ENCODE measurements at places on chromosomes 5 and 9.

GRCh38 chr9:21681641-21682040 is 120.8 kb upstream of the MTAP start:
- DNase-seq: no peak

GRCh38 chr5:1672396-1672795 is 127.2 kb downstream of the MRPL36 start:
- no peak for DNase-seq

- no peak for DNase-seq
Measured at GRCh38 chr5:150303070-150303615, 438 bp upstream of the ARSI start.

DNA sequence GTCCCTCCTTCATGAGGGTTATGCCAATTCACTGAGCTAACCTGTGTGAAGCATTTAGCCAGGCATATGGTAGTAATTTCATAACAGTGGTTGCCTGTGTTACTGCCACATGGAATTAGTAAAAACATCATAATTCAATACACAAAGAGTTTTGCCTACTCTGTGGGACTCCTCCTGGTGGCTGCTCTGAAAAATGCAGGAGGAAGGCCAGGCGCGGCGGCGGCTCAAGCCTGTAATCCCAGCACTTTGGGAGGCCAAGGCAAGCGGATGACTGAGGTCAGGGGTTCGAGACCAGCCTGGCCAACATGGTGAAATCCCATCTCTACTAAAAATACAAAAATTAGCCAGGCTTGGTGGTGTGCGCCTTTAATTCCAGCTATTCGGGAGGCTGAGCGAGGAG is 547.3 kb downstream of the CDK5RAP2 start:
- DNase-seq: no peak

DNA sequence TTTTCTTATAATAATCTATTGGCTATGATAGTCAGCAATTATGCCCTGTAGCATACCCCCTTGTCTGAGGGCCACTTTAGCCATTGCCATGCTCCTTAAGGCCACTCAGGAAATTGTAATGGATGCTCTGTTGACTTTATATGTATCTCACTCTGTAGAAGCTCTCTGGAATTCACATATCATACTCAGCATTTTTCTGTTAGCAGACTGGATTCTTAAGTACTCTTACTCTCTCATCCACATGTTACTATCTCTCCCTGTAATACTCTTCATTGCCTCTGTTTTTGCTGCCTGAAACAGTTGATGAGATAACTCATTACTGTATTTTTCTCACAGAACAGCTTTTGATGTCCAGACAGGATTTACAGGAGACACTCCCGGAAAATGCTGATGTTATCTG is 24.2 kb downstream of the TMEM232 start:
- DNase-seq: no peak

DNA sequence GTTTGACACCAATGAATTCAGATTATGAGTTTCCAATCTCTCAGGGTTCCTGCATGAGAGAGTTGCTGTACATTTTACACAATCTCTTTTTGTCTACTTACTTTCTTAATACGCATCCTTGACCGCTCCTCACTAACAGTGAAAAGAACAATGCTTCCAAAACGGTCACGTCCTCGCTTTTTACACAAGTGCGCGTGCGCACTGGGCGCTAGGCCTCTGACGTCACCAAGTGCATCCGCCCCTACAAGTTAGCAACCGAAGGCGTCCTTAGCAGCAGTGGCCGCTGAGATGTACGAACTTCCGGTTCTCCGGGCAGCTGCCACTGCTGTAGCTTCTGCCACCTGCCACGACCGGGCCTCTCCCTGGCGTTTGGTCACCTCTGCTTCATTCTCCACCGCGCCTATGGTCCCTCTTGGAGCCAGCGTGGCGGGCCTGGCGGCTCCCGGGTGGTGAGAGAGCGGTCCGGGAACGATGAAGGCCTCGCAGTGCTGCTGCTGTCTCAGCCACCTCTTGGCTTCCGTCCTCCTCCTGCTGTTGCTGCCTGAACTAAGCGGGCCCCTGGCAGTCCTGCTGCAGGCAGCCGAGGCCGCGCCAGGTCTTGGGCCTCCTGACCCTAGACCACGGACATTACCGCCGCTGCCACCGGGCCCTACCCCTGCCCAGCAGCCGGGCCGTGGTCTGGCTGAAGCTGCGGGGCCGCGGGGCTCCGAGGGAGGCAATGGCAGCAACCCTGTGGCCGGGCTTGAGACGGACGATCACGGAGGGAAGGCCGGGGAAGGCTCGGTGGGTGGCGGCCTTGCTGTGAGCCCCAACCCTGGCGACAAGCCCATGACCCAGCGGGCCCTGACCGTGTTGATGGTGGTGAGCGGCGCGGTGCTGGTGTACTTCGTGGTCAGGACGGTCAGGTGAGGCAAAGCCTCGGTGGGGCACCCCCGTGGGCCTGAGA is at the start of gene FAM174A:
TSS of gene FAM174A (plus strand) at position 315 of the 946 bp plus-strand sequence. CDS start at position 472, 157 bp downstream.
- DNase-seq: peak; percentile 73

- no peak for DNase-seq
Measured at GRCh38 chr9:93390953-93391515, 60.5 kb upstream of the FAM120A start.

DNA sequence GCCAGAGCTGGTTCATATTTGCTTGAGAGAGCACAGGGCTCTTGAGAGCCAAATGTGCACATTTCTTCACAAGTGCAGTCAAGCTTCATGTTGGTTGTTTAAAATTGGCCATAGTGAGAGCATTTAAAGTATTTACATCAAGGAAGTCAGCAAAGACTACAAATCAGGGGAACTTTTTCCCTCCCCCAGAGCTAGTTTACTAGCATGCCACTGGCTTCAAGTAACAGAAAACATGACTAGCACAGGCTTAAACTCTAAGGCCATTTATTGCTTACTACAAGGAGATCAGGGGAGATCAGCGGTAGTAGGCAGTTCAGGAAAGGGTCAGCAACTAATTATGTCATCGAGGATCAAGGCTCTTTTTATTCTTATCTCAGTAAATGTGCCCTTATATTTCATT is 11.0 kb upstream of the CCDC171 start:
- DNase-seq: no peak

- DNase-seq: no peak
Measured at GRCh38 chr5:132070460-132071337, 2.9 kb upstream of the CSF2 start.

GRCh38 chr9:69204849-69205248 is 30.8 kb downstream of the TJP2 start:
- DNase-seq: no peak

DNA sequence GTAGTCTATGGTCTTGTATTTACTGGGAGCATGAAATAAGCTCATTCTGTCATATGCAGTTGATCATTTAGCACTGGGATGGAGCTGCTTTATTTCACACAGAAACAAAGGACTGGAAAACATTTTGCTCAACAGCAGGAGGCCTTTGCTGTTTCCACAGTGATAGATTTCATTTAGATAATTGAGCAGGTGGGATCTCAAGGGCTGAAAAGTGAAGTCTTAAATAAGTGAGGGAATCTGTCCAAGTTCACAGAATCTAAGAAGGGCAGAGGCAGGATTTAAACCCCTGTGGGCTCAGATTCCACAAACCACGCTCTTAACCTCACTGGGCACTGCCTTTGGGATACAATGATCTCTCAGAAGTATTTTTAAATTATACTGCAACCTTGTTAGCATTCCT is 47.8 kb downstream of the PRLR start:
- DNase-seq: no peak

GRCh38 chr9:89806371-89807100 is 201.7 kb downstream of the GADD45G start:
- DNase-seq: no peak

GRCh38 chr9:1462626-1463308 is 412.6 kb downstream of the DMRT2 start:
- no peak for DNase-seq

DNA sequence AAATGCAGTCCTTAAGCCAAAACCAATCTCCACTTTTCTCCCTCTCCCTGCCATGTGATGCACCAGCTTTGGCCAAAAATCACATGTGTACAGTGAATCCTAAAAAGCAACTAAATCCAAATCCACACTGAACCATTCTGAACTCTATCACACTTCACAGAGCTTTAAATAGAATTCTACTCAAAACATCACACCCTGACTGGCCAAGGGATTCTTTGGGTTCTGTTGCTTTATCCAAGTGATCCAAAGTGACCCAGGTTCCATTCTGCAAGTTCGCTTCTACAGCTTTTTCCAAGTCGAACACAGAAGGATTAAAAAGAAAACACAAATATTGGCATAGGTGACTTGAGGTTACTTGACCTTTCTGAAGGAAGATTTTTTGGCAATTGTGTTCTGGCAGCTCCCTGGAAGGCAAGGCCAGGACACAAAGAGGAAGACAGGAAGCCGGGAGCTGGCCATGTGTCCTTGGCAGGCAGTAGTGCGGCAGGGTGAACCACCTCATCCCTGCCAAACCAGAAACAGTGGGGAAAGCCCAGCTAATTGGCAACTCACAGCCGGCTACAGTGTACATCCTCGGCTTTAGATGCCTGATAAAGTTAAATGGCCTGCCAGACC is 115.0 kb downstream of the NFIB start:
- DNase-seq: peak; percentile 96

DNA sequence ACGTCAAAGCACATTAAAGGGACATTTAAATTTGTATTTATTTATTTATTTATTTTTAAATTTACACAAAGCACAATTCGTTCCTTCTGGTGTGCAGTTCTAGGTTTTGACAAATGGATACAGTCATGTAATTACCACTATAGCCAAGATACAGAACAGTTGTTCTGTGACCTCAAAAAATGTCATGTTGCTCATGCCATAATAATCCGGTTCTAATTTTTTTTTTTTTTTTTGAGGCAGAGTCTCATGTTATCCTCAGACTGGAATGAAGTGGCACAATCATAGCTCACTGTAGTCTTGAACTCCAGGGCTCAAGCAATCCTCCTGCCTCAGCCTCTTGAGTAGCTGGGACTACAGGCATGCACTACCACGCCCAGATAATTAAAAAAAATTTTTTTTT is 7.8 kb downstream of the IGFBPL1 start:
- no peak for DNase-seq

GRCh38 chr5:53110156-53110555 is 599 bp upstream of the MOCS2 start:
- no peak for DNase-seq

DNA sequence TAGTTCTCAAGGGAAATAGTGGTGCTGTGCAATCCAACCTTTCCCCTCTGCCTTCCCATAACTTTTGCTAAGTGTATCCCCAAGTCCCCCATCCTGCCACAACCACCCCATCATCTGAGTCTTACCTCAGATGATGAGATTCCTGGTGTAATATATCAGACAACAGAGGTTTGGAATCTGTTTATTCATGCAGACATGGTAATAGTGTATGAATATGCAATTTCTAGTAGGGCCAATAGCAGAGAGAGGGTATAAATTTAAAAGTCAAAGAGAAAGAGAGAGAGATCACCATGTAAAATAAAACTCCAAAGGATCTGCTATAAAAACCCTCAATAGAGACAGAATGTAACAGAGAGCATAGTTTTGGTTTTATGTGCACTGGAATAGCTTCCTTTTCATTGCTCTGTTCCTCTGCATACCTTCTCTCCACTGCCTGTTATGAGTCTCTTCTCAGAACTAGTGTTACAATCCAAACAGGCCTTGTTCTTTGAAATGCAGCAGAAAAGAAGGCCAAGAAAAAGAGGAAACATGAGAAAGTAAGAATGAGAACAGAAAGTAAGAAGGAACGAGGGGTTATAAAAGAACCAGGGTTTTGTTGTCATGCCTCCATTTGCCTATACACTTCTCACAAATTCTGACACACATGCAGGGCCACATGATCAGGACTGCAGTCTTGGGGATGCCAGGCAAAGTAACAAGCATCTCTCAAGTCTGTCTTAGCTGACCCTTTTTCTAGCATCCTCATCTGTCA is 278.0 kb downstream of the CETN3 start:
- DNase-seq: no peak

DNA sequence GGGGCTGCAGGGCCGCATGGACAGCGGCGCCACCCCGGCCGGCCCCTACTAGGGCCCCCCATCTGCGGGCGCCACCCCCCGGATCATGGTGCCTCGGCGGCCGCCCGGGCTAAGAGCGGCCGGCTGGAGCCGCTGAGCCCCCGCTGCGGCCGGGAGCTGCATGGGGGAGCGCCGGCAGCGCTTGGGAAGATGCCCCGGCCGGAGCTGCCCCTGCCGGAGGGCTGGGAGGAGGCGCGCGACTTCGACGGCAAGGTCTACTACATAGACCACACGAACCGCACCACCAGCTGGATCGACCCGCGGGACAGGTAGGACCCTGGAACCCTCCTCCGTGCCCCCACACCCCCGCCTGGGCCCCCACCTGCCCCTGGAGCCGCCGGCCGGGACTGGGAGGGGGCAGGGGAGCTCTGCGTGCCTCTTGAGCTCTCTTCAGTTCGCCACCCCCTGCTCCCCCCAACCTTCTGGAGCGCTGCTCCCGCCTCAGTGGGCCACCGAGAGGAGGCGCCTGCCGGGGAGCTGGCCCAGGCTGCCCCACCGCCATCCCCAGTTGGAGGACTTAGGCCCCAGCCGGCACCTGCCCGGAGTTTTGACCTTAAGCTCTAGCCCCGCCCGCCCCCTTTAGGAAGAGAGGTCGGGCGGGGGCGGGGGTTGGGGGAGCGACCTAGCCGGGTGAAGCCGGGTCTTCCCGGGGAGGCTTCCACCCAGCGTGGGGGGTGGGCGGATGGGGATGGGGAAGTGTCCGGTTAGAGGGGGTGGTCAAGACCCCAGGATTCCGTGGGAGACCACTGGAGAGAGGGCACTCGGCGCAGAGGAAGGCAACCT is 730 bp downstream of the WWC1 start:
- no peak for DNase-seq

- DNase-seq: no peak
Measured at GRCh38 chr5:56964173-56964572, 12.2 kb upstream of the MIER3 start.

- DNase-seq: no peak
Measured at GRCh38 chr9:91783411-91783810, 166.6 kb downstream of the ROR2 start.

DNA sequence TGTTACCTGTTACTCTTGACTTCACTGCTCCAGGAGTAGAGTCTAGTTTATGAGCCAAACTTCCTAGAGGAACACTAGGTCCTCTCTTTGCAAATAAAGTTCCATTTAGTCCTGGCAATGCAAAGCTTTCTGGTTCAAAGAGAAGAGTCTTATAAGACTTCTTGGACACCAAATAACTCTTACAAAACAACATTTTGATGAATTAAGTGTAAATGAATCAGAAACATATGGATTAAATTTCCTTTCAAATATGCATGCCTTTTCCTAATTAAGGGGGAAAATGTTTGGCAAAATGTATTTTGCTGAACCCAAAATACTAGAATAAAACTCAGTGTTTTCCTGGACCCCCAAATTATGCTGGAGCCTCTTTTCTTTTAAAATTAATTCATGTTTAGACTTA is 388.0 kb downstream of the FGF10 start:
- no peak for DNase-seq

- no peak for DNase-seq
Measured at GRCh38 chr5:15463231-15463980, 36.6 kb upstream of the FBXL7 start.

GRCh38 chr9:92669527-92669889 is 423 bp downstream of the IPPK start:
- DNase-seq: no peak
